ENCODE measurements at places on chromosomes 7 and 10.
A peak's percentile ranks its signal among the peaks of the same experiment; 100 is the strongest.

GRCh38 chr7:47885987-47886811, 62.1 kb downstream of the PKD1L1 start:
- H3K27me3 ChIP-seq: no peaks in the 10 kb centered on the region
- H3K4me3 ChIP-seq: no peak overlapping the region
- no peak for DNase-seq
- 0 out of 2 replicates have a peak, but pooled peaks cover 5% of the 10 kb centered on the region for H3K4me1 ChIP-seq

GRCh38 chr10:42654419-42654818, 16.0 kb upstream of the ZNF33B start:
- no peaks in the 10 kb centered on the region for H3K36me3 ChIP-seq
- H3K27me3 ChIP-seq: no peaks in the 10 kb centered on the region
- no peaks in the 10 kb centered on the region for H3K4me1 ChIP-seq
- H3K27ac ChIP-seq: no peak overlapping the region
- H3K4me3 ChIP-seq: no peak overlapping the region

GRCh38 chr10:15744217-15744865, 24.6 kb upstream of the ITGA8 start:
- H3K27ac ChIP-seq: no peak overlapping the region
- DNase-seq: peak; percentile 36
- H3K4me1 ChIP-seq: peaks cover 10% of the 10 kb centered on the region

- H3K27ac ChIP-seq: peak overlapping the region; percentile 81
- no peak for DNase-seq
- no peak overlapping the region for H3K4me3 ChIP-seq
- H3K4me1 ChIP-seq: peaks cover 37% of the 10 kb centered on the region
- no peaks in the 10 kb centered on the region for H3K27me3 ChIP-seq
Measured at GRCh38 chr7:111137296-111138192, 46.6 kb downstream of the LRRN3 start.

DNA sequence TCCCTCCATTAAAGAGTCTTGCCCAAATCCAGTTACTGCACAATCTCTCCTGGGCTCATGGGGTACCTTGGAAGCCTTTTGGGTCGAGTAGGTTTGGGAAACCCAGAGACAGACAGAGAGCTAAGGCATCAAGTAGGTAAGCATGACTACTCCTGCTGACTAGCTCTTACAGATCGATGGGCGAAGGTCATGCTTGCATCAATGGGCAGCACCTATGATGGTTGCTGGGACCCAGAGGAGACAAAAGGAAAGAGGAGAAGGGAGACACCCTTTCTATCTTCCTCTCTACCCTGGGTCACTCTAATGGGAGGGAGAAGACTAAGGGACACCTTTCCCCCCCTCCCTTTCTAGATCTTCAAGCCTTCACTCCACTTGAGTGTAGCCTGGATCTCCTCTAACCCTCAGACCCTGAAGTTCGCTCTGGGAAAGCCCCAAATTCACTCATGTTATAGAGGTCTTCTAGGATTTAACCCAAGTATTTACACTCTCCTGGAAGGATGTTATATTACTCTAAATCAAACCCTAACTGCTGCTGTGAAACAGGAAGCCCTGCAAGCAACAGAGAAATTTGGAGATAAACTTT, 31.6 kb upstream of the ZNF746 start:
- no peaks in the 10 kb centered on the region for H3K36me3 ChIP-seq
- no peak for DNase-seq
- no peak overlapping the region for H3K4me3 ChIP-seq
- H3K4me1 ChIP-seq: no peaks in the 10 kb centered on the region
- H3K27me3 ChIP-seq: no peaks in the 10 kb centered on the region

DNA sequence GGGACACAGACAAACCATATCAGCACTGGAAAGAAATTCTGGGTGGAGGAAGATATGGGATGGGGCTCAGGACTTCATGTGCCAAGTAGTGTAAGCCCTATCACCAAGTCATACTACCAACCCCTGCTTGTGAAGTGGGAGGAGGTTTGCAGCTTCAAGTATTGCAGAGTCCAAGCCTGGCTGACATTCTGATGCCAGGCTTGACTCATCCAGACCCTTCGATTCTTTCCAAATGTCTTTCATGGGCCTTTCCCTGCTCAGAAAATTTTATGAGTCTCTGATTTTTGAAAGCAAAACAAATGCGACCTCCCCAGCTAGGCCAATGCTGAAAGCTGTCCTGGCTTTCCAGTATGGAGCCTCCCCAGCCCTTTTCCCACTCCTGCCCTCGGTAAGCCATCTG, 45.1 kb upstream of the SMNDC1 start:
- H3K36me3 ChIP-seq: no peaks in the 10 kb centered on the region
- no peak overlapping the region for H3K27ac ChIP-seq
- H3K4me1 ChIP-seq: peaks cover 30% of the 10 kb centered on the region
- H3K27me3 ChIP-seq: no peaks in the 10 kb centered on the region

DNA sequence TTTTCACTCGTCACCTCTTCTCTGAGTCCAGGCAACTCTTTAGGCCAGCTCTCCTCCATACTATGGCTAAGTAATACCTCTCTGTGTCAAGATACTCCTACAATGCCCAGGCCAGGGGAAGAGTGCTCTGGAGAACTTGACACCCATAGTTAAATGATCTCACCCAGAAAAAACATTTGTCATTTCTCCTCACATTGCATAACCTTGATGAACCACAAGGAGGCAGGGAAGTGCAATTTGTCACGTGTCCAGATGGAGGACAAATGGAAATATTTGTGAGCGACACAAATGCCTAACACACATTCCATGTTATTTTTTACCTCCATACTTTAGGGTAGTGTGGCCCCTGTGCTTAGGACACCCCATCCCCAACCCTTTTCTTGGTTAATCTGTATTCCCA, 78.3 kb downstream of the HTR7 start:
- H3K36me3 ChIP-seq: no peaks in the 10 kb centered on the region
- H3K4me1 ChIP-seq: no peaks in the 10 kb centered on the region
- no peak for DNase-seq
- H3K4me3 ChIP-seq: no peak overlapping the region
- no peak overlapping the region for H3K27ac ChIP-seq

DNA sequence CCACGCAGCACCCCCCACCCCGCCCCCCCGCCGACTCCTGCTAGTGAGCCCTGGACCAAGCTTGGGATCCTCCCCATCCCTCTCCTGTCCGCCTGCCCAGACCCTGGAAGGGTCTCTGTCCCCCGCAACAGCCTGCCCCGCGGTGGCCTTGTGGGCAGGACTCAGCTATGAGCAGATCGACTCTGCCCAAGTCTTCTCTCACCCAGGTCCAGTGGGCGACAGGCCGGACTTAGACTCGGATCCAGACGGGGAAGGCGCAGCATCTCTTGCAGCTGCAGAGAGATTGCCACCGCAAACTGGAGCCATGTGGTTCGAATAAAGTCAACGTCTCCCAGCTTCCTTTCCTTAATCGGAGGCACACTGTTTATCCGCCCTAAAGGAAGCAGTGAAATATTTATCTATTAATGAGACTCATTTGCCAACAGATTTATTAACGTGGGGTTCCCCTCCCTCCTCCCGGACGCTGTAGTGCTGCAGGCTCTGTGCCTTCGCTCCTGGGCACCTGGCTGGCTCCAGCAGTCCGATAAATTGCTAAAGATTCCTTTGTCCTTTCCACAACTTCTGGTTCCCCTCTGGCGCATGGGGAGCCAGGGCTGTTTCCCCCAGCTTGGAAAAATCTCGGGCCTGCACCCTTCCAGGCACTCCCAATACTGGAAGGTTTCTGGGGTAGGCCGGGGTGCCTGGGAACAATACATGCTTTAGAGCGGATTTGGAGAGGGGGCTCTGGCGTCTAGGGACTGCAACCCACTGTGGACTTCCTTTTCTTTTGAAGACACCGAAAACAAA, 634 bp upstream of the HOXA7 start:
- H3K27me3 ChIP-seq: no peaks in the 10 kb centered on the region
- H3K27ac ChIP-seq: no peak overlapping the region
- H3K4me1 ChIP-seq: peaks cover 24% of the 10 kb centered on the region

- no peaks in the 10 kb centered on the region for H3K4me1 ChIP-seq
- H3K4me3 ChIP-seq: no peak overlapping the region
- H3K27me3 ChIP-seq: no peaks in the 10 kb centered on the region
- H3K27ac ChIP-seq: no peak overlapping the region
- no peak for DNase-seq
- H3K36me3 ChIP-seq: no peaks in the 10 kb centered on the region
Measured at GRCh38 chr7:110043519-110043918, 1047.4 kb upstream of the LRRN3 start.

DNA sequence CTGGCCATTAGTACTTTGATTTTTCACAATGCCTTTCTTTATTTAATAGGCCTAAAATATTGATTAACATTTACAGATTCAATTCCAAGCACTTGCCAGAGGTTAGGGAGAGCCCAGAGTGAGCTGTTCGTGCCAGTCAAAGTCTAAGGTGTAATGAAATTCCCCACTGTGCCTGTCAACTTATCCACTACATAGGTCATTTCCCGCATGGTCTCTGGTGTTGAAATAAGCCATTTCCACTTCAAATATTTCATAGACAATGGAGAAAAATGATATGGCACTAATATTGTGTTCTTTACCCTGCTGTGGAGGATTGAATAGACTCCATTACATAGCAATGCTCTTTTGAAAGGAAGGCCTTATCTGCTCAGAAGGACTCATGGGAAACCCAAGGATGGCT, 978.1 kb upstream of the CELF2 start:
- no peak for DNase-seq
- no peaks in the 10 kb centered on the region for H3K4me1 ChIP-seq
- H3K27ac ChIP-seq: no peak overlapping the region
- H3K36me3 ChIP-seq: no peaks in the 10 kb centered on the region

- no peaks in the 10 kb centered on the region for H3K36me3 ChIP-seq
- H3K4me3 ChIP-seq: peak overlapping the region; percentile 28
- H3K27ac ChIP-seq: no peak overlapping the region
- peaks cover 4% of the 10 kb centered on the region for H3K4me1 ChIP-seq
- H3K27me3 ChIP-seq: peaks cover 31% of the 10 kb centered on the region
Measured at GRCh38 chr10:97849103-97849686, 448 bp upstream of the GOLGA7B start.

- H3K36me3 ChIP-seq: no peaks in the 10 kb centered on the region
- H3K27me3 ChIP-seq: no peaks in the 10 kb centered on the region
- H3K27ac ChIP-seq: no peak overlapping the region
- no peak overlapping the region for H3K4me3 ChIP-seq
Measured at GRCh38 chr7:151094675-151095074, 8.4 kb downstream of the AGAP3 start.

GRCh38 chr7:55339033-55340000, 25.8 kb upstream of the LANCL2 start:
- no peaks in the 10 kb centered on the region for H3K4me1 ChIP-seq
- no peak overlapping the region for H3K27ac ChIP-seq
- no peak overlapping the region for H3K4me3 ChIP-seq

- no peak overlapping the region for H3K27ac ChIP-seq
- H3K27me3 ChIP-seq: no peaks in the 10 kb centered on the region
- DNase-seq: no peak
- H3K36me3 ChIP-seq: no peaks in the 10 kb centered on the region
- no peak overlapping the region for H3K4me3 ChIP-seq
- no peaks in the 10 kb centered on the region for H3K4me1 ChIP-seq
Measured at GRCh38 chr10:121096617-121097431, 245.7 kb downstream of the WDR11 start.

GRCh38 chr7:158573310-158573709, 14.3 kb downstream of the PTPRN2 start:
- no peak overlapping the region for H3K4me3 ChIP-seq
- peaks cover 10% of the 10 kb centered on the region for H3K4me1 ChIP-seq
- no peaks in the 10 kb centered on the region for H3K27me3 ChIP-seq

GRCh38 chr10:3172081-3172445, 519 bp downstream of the PITRM1 start:
- no peak for DNase-seq
- H3K27ac ChIP-seq: peak overlapping the region; percentile 66
- peaks cover 40% of the 10 kb centered on the region for H3K36me3 ChIP-seq
- H3K4me3 ChIP-seq: peak overlapping the region; percentile 78
- no peaks in the 10 kb centered on the region for H3K27me3 ChIP-seq
- peaks cover 5% of the 10 kb centered on the region for H3K4me1 ChIP-seq

DNA sequence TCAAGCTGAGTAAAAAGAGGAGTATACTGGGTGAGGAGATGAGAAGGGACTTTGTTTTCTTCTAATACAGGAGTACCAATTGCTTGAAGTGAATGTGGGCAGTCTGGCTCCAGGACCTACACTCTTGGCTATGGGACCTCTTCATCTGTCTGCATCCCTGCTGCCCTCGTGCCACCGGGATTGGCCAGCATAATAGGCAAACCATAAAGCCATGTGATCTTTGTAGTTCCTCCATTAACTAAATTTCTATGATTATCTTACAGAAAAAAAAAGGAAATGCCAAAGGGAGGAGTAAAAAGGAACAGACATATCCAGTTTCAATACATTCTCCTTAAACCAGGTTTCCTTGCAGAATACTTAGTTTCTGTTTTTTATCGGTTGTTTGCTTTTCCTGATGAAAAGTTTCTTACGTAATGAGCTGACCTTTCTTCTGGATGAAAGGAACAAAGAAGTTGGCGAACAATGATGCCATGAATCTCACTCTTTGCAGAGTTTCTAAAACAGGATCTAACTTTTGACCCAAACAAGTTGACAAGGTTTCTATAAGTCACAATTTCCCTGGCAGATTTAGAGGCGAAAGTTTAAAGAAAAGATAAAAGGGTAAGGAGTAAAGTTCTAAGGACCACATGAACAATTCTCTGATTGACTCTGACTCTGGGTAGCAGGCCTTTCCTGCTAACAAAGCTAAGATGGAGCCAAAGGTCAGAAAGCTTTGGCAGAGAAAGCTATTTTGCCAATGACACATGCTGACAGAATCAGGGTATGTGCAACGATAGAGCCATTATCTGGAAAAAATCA, 54.1 kb downstream of the LAMB1 start:
- no peaks in the 10 kb centered on the region for H3K27me3 ChIP-seq
- peaks cover 51% of the 10 kb centered on the region for H3K4me1 ChIP-seq
- no peak overlapping the region for H3K4me3 ChIP-seq
- H3K27ac ChIP-seq: peak overlapping the region; percentile 34

DNA sequence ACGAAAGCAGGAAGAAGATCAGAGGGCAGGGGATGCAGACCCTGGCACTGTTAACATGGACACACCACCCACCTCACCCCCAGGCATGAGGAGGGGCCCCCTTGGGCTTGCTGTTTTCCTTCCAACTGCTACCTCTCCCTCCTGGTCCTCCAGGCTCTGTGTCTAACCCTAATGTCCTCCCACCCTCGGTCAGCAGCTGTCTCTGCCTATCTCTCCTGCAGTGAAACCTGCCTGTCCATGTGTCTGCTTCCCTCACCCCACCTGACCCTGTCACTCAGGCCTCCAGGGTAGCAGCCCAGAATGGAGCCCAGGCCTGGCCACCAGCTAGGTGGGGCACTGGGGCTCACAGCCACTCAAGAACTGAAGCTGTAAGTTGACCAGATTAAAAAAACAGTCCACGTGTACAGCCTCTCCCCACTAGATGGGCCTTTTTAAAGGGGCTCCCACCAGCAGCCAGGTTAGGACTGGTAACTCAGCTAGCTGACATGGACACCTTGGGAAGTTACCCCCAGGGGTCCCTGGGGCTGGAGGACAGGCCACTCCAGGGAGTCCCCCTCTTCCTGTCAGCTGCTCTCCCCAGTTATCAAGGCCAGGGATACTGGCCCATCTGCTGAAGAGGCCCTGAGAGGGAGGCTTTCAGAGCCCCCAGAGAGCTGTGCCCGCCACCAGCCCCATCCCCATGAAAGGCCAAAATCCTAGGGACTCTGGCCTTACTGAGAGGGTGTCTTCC, 1.5 kb downstream of the SMARCD3 start:
- peak overlapping the region; percentile 59 for H3K4me3 ChIP-seq
- H3K27ac ChIP-seq: no peak overlapping the region
- no peak for DNase-seq
- peaks cover 10% of the 10 kb centered on the region for H3K36me3 ChIP-seq
- H3K4me1 ChIP-seq: peaks cover 47% of the 10 kb centered on the region
- H3K27me3 ChIP-seq: no peaks in the 10 kb centered on the region

- H3K4me1 ChIP-seq: no peaks in the 10 kb centered on the region
- no peaks in the 10 kb centered on the region for H3K27me3 ChIP-seq
- H3K27ac ChIP-seq: no peak overlapping the region
- no peak for DNase-seq
Measured at GRCh38 chr10:56269181-56269580, 91.9 kb downstream of the ZWINT start.

- no peaks in the 10 kb centered on the region for H3K27me3 ChIP-seq
- no peak overlapping the region for H3K27ac ChIP-seq
- no peaks in the 10 kb centered on the region for H3K36me3 ChIP-seq
- H3K4me3 ChIP-seq: no peak overlapping the region
Measured at GRCh38 chr10:121260377-121260776, 337.9 kb downstream of the FGFR2 start.
